Effector CD4-positive, alpha-beta T cell (primary cell): ENCODE measurements at places on chromosomes 4 and X.

GRCh38 chr4:150178161-150178560 lies 99.9 kb downstream of the DCLK2 start:
- DNase-seq = no peak

- no peak for DNase-seq
Measured at GRCh38 chr4:57184378-57185029, 74.3 kb upstream of the IGFBP7 start.

DNA sequence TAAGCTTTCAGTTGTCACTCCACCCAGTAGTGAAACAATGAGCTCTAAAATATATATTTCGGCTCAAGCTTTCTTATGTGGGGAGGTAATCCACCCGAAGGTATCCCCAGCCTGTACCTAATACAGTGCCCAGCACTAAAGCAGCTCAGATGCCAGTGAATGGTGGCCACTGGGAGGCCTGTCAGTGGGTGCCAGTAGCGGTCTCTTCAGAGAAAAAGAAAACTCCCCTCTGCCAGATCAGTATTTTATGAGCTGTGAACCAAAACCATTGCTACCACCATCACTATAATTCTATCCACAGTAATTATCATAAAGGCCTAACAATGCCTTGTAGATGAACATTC lies 835 bp upstream of the NFKB1 start:
- no peak for DNase-seq

DNA sequence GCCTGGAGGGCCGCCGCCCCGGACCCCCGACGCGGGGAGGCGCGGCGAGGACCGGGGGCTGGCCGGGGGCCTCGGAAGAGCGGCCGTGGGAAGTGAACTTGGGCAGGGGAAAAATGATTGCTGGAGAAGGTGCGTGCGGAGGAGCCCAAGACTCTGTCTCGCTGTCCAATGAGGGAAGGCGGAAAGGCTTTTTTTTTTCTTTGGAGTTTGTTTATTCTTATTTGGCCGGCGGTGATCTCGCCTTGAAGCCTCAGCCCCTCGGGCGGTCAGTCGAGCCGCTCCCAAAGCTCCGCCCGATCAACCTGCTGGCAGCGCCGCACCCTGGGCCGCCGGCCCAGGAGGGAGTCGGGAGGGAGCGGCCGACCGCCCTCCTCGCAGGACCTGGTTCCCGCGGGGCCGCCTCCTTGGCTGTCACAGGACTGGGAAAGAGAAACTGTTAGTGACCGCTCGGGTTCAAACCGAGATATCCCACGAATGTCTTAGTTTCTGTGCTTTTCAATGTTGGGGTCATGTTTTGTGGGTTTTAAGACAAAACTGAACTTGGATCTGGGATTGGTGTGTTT lies 2.5 kb downstream of the CPEB2 start:
- DNase-seq = peak; percentile 19

DNA sequence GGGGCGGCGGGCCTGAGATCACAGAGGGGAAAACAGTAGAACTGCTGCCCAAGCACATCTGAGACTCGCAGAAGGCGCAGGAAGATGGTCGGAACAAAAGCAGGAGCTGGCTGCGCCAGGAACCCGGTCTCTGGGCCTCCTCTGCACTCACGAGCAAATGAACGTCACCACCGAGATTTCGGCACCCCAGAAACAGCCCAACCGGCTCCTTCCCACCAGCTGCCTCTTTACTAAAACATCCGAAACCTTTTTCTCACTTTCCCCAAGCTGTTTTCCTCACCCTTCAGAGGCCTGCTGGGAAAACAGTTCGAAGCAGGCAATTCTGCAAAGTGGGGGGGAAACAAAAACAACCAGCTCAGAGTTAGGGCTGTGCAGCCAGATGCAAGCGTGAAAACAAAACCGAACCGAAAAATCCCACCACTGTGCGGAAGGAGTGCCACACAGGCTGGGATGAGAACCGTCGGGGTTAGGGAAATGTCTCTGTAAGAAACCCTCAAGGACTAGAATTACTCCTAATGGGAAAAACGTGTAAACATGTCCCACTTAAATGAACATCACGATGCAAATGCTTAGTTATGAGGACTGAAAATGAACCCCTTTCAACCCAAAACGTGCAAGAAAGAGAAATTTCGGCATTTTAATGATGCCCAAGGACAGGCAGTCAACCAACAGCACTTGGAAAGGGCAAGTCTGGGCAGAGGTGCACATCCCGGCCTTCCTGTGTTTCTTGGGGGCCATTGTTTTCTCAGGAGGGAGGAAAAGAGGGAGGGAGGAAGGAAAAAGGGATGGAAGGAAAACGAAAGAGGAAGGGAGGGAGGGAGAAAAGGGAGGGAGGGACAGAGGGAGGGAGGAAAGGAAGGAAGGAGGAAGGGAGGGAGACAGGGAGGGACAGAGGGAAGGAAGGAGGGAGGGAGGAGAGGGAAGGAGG lies 15.8 kb downstream of the DHRSX start:
- DNase-seq = no peak

DNA sequence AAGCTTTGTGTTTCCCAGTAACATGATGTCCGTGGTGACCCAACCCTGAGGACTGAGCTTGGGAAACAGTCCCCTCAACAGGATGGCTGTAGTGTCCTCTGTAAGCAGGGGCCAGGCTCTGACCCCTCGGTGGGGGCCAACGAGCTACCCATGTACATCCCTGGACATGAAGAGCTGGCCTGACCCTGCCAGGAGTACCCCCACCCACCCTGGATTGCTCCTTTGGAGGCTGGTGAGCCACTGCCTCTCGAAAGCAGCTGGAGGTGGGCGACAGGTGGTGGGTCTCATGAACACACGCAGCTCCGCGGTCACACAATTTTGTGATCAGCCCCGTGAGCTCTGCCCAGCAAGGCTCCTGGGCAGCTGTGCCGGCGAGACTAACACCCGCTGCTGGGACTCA lies 33.5 kb downstream of the NSG1 start:
- DNase-seq = no peak

- peak; percentile 34 for DNase-seq
Measured at GRCh38 chrX:20530406-20530921, 263.8 kb upstream of the RPS6KA3 start.

GRCh38 chr4:74794382-74795010 lies at the start of gene BTC:
Gene BTC, minus strand, starts transcription at chr4:74794523. Its CDS starts 198 bp downstream, at chr4:74794325.
- DNase-seq = no peak

- no peak for DNase-seq
Measured at GRCh38 chrX:11504234-11504633, 161.5 kb downstream of the ARHGAP6 start.

- no peak for DNase-seq
Measured at GRCh38 chrX:13257223-13258051, 62.4 kb downstream of the ATXN3L start.

DNA sequence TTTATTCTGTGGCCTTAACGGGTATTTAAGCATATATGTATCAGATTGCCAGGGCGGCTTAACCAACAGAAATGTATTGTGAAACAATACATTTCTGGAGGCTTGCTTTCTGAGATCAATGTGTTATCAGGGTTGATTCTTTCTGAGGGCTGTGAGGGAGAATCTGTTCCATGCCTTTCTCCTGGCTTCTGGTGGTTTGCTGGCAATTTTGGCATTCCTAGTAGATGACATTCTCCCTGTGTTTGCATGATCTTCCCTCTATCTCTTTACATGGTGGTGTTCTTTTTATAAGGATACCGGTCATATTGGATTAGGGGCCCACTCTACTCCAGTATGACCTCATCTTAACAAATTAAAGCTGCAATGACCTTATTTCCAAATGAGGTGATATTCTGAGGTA lies 16.9 kb upstream of the CEP135 start:
- DNase-seq = no peak

DNA sequence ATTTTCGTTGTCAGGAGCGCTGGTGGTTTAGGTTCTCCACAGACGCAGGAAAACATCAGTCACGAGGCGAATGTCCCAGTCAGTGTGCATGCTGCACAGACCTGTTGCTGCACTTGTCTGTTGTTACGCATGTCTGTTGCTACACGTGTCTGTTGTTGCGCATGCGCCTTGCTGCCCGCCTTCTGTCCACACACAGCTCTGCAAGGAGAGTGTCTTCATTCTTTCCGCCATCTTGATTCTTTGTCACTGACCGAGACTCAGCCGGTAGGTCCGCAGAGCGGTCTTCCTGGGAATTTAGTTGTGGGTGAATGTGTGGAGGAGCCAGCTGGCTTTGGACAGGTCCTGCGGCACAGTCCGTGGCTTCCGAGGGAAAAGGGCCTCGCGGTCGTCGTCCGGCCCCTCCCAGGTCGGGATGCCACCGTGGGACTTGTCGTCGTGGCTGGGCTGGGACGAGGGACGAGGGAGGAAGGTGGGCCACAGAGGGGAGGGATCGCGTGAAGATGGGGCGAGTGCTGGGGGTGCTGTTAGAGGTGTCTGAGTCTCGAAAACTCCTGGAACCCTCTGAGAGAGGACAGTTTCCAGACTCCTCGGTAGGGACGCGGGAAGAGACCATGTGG lies at the start of gene PAGE2B:
TSS of gene PAGE2B (plus strand) at position 180 of the 617 bp plus-strand sequence. CDS start 1,012 bp downstream, outside the sequence.
- no peak for DNase-seq

DNA sequence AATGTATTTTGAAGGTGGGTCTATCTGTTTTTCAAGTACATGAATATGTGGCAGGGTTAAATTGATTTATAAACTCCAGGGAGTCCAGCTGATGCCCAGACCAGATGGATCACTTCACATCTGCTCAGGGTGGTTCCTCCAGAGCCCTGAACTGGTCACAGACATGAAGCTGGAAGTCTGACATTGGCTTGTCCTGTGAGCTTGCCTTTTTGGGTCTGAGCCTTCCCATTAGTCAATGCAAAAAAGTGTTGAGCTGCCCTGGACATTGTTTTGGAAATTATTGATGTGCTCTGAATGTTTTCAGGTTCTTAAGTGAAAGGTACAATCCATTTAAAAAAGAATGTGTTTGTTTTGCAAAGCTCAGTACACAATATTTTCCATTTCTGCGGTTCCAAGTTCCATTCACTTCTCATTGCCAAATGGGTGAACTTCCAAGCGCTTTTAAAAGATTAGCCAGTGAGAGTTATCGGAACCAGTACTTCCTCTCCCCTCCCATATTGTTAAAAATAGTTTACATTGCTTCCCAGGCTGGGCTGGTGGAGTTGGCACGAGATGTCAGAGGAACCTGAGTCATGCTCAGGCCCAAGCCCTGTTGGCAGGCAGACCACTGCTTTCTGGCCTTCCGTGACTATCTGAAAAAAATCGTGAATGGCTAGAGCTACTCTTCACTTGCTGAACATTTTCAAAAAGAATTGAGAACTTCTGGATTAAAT lies 52.1 kb downstream of the PDGFRA start:
- DNase-seq = no peak
